ENCODE measurements at places on chromosomes 2 and 18.

DNA sequence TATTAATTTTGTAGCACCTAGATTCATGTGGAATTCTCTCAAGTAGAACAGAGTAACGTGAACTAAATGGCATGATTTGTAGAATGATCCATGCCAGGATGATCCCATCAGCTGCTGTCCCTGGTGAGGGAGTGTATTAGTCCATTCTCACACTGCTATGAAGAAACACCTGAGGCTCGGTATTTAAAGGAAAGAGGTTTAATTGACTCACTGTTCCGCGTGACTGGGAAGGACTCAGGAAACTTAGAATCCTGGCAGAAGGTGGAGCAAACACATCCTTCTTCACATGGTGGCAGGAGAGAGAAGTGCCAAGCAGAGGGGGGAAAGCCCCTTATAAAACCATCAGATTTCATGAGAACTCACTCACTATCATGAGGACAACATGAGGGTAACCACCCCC, 312.6 kb downstream of the PTPRM start:
- no peak for DNase-seq

DNA sequence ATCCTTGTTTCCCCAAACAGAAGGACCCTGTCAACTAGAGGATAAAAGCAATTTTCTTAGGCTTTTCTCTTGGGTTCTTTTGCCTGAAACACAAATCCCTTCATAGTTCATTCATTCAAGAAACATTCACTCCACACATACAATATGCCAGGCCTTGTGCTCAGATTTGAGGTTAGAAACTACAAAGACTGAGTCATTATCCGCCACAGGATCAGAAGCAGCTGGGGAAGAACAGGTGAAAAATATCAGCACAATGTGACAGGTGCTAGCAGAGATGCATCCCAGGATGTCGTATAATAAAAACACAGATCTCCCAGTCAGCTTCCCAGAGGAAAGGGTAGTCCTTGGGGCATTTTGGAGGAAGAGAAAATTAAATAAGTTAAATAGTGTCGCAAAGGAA, 172.4 kb downstream of the LRATD1 start:
- DNase-seq: no peak

GRCh38 chr2:223590964-223591363, 11.2 kb downstream of the SCG2 start:
- peak; percentile 70 for DNase-seq

GRCh38 chr2:45960057-45960863, 308.8 kb downstream of the PRKCE start:
- no peak for DNase-seq

DNA sequence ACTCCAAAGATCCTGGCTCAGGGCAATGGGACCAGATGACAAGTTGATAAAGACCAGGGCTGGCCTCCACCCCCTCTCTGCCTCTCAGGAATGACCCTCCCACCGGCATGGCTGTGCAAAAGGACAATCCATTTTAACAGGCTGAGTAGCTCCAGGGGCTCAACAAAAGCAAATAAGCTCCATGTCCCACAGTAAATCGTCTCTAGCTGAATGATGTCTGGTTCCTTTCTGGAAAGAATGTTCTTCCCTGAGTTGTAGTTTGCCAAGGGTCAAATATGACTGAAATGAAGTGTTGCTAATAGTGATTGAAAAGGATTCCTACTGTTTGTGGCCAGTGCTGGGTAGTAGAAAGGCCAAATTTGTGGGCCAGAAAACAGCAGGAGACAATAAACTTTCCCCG, 434.4 kb upstream of the ETAA1 start:
- DNase-seq: no peak

GRCh38 chr2:6863792-6864191, 1.9 kb downstream of the CMPK2 start:
- DNase-seq: no peak

GRCh38 chr2:197435598-197436420, 981 bp upstream of the SF3B1 start:
- no peak for DNase-seq

DNA sequence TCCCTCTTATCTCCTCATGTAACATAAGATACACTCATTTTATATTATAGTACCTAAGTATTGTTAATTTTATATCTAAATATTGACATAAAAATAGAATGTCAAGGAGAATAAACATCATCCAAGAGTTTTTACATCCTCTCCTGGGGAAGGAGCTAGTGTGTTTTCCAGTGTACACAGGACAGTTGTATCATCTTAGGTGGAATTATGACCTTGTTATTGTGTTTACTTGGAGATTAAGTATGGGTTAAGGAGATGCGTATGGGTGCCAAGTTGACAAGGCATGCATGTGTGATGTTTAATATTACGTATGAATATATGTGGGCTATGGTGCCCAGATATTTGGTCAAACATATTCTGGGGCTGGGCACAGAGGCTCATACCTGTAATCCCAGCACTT, 11.2 kb upstream of the DDX1 start:
- no peak for DNase-seq

GRCh38 chr2:73289304-73289703, 4.0 kb downstream of the EGR4 start:
- no peak for DNase-seq

DNA sequence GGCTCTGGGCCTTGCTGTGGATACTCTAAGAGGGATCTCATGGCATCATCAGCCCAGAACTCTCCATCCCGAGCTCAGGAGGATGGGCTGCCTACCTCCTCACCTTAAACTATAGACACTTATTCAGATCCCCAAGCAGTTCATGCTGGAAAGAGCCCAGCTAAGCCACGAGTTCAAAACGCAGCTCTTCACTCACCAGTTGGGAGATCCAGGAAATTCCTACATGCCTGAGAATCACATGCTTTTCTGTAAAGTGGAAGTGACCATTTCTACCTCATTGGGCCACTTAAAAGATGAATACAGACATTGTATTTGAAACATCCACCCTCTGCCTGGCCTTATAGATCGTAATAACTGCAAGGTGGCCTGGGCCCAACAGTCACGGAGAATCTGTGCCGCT, 6.6 kb downstream of the ATOH8 start:
- peak; percentile 44 for DNase-seq

DNA sequence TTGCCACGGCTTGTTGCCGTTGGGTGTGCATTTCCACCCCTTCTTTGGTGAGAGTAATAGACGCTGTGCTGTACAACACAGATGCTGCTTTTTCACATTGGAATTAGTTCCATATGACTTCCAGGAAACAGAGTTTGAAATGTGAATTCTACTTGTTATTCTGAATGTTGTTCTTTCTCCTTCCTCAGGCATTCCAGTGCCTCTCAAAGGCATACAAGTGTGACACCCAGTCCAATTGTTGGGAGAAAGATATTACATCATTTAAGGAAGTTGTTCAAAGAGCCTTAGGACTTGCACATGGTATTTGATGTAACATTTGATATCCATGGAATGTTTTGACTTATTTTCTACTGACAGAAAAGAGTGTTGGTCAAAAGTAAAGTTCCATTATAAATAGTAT, 134.4 kb upstream of the LTBP1 start:
- DNase-seq: peak; percentile 76

- peak; percentile 84 for DNase-seq
Measured at GRCh38 chr2:70086278-70086837, 919 bp upstream of the PCBP1 start.

DNA sequence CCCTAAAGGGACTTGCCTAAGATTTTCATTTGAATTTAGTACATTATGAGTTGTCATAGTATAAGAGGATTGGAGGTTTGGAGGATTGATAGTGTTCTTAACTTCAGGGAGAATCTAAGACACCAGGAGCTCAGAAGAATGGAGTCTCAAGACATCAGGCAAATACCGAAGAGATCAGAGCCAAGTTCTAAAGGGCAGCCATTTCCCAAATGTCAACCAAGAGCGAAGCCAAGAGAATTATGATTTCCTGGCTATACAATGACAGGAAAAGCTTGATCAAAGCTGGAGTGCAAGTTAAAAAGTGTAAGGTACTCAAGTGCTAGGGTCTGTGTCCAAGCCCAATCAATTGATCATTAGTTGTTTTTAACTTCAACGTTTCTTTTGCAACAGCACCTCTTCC, 283.0 kb upstream of the FN1 start:
- DNase-seq: no peak

- DNase-seq: no peak
Measured at GRCh38 chr2:17935242-17935885, 56.9 kb downstream of the KCNS3 start.

- no peak for DNase-seq
Measured at GRCh38 chr2:15449556-15450236, 111.4 kb downstream of the NBAS start.

- no peak for DNase-seq
Measured at GRCh38 chr2:189997016-189997415, 65.5 kb downstream of the MSTN start.

DNA sequence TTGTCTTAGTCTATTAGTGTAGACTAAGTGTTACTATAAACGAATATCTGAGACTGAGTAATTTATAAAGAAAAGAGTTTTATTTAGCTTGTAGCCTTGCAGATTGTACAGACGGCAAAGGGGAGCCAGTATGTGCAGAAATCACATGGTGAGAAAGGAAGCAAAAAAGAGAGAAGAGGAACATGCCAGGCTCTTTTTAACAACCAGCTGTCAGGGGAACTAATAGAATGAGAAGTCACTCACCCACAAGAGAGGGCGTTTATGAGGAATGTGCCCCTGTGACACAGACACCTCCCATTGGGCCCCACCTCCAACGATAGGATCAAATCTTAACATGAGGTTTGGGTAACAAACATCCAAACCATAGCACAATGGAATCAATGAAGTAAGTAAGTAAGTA, 20.6 kb upstream of the ZNF804A start:
- no peak for DNase-seq

GRCh38 chr18:32378705-32379104, 92.0 kb downstream of the GAREM1 start:
- DNase-seq: no peak

- DNase-seq: no peak
Measured at GRCh38 chr2:24858996-24859395, 61.0 kb downstream of the ADCY3 start.

DNA sequence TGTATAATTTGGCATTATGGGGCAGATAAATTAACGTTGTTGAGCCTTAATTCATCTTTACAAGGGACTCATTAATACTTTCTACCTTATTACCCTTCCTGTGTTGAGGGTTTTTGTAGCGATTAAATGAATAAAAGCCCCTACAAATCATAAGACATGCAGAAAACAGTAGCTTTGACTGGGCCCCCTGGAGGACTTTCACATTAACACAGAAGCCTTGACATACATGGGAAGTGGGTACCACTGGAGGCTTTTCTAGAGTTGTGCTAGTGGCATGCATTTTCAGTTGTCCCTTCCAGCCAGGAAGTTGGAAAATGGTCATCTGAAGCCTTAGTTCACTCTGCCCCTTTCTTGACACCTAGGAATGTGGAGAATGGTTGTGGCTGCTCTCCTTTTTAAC, 30.2 kb downstream of the MTA3 start:
- no peak for DNase-seq

DNA sequence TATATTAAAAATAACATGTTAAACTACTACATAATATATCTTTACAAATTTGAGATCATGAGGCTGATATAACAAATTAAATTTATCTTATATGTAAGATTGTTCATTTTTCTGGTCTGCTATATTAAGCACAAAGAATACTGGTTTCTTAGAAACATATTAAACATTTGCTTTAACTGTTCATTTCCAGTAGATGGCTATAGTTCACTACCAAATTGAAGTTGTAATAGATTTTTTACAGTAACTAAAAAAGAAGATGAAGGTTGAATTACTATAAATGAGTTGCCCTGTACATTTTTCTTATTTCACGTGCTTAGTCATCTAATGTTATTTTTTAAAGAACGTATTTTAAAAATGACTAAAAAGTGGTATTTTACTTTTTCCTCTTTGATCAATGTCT, 57.0 kb downstream of the ZNF407 start:
- DNase-seq: peak; percentile 57

DNA sequence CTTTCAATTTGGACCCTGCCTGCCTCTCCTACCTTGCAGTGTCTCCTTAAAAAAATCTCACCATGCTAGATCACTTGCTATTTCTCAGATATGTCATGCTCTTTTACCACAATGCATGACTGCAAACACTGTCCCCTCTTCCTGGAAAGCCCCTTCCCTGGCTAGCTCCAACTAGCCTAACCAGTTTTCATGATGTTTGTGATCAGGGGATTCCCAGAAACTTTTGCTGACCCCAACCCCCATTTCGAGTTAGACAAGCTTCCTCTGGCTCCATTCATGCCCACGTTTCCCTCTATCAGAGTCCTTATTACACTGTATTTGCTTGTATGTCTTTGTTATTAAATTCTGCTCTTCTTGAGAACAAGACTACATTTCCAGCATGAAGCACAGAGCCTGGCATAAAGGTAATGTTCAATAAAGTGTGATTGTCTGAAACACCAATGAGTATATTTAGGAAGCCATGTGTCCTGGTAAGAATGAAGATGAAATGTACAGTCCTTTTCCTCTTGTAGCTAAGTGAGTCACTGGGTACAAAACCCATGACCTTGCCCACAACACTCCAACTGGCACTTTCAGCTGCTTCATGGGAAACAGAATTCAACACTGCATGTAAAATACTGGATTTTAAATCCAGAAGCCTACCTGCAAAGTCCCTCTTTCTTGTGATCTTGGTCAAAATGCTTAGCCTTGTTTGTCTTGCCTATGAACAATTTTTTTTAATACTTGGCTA, 62.0 kb upstream of the ATL2 start:
- no peak for DNase-seq

GRCh38 chr2:195709901-195710806, 53.1 kb downstream of the SLC39A10 start:
- DNase-seq: peak; percentile 68

- DNase-seq: no peak
Measured at GRCh38 chr2:157842106-157842879, 33.8 kb downstream of the ACVR1 start.

DNA sequence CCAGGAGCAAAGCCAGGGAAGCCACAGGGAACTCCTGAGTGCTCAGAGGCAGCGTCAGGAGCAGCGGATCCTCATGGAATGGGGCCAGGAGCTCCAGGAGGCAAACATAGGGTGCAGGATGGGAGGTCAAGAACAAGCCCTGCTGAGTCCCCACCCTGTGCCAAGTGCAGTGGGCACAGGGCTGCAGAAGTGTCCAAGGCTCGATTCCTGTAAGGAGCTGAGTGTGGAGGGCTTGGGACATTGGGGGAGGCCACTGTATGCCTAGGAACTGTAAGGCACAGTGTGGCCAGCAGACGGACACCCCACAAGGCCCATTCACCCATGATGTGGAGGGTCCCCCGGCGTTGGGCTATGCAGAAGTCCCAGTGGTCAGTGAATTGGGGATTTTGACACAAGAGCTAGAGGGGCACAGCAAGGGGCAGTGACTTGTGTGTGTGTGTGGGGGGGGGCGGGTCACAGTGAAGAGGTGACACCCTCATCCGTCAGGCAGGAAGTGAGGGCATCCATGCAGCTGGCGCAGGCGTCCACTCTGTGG, 55.6 kb downstream of the ACKR3 start:
- DNase-seq: no peak

GRCh38 chr18:76458522-76459311, 36.3 kb downstream of the ZNF516 start:
- DNase-seq: no peak

All from fibroblast of skin of back (primary cell).